Stimulated activated CD4-positive, alpha-beta T cell treated with anti-CD3 and anti-CD28 coated beads, Interleukin-15, amount 100 ng/mL, for 24 hours (primary cell): ENCODE measurements at places on chromosomes 6 and 20.

GRCh38 chr6:38776515-38776914, 61.4 kb downstream of the DNAH8 start:
- no peak for DNase-seq

- no peak for DNase-seq
Observed at GRCh38 chr6:41208439-41209106, 7.6 kb upstream of the TREML2 start.

GRCh38 chr6:161407581-161407980, 133.7 kb upstream of the AGPAT4 start:
- no peak for DNase-seq

DNA sequence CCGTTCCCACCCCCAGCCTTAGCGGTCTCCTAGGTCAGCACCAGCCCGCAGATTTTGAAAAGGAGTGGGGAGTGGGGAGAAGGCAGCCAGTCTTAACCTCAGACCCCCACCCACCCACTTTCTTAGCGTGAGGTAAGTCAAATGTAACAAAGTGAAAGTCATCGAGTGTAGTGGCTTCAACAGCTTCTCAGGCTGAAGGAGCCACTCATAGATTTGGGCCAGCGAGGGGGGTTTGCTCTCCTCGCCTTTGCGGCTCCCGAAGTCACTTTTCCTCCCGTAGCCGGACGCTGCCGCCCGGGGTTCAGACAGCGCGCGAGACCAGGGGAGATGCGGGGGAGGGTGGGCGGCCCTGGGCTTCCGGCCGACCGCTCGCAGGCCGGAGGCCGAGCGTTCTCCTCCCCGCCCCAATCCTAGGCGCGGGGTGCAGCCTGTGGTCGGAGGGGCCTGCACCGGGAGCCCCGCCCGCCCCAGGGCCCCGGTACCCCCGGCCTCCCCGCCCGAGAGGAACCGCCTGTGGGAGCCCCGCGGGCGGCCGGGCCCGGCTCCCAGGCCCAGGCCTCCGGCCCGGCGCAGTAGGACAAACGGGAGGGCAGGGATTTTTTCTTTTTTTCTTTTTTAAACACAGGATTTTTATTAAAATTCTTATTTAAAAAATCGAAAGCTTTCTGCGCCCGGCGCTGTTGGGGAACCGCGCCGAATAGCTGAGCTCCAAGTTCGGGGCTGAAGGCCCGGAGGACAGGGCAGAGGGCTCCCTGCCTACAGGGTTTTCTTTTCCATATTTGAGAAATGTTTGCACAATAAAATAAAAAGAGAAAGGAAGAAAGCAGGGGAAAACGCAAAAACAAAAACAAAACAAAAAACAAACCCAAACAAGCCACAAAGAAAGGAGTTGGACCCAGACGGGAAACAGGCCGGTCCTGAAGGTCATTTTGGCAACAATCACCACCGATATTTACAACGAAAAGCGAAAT, 3.2 kb downstream of the NKX2-2 start:
- no peak for DNase-seq

GRCh38 chr6:43035495-43036194, 14.2 kb downstream of the RRP36 start:
- DNase-seq: no peak

GRCh38 chr6:153117986-153118879, 12.8 kb downstream of the RGS17 start:
- DNase-seq: no peak

GRCh38 chr20:21074605-21075336, 31.4 kb downstream of the LINC00237 start:
- DNase-seq: no peak

- DNase-seq: no peak
Observed at GRCh38 chr6:147621961-147622360, 113.5 kb downstream of the SAMD5 start.

- no peak for DNase-seq
Observed at GRCh38 chr20:38157635-38158495, 7.2 kb downstream of the TGM2 start.

DNA sequence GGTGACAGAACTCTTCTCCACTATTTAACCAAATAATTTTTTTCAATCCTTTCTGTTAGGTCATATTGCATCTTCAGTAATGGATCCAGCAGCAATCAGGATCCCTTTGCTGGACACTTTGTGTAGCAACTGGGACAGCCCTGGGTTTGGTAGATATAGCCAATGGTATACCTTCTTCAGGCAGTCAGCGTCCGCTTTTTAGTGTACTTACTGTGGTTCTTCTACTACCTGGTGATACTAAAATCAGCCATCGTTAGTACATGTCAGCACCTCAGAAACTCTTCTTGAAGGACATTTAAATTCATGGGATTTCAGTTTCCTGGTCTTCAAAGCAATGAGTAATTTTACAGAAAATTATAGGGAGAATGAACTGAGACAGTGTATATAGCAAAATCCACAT, 93.5 kb downstream of the ADGRG6 start:
- no peak for DNase-seq

GRCh38 chr20:47998736-47999135, 213.5 kb upstream of the SULF2 start:
- no peak for DNase-seq

DNA sequence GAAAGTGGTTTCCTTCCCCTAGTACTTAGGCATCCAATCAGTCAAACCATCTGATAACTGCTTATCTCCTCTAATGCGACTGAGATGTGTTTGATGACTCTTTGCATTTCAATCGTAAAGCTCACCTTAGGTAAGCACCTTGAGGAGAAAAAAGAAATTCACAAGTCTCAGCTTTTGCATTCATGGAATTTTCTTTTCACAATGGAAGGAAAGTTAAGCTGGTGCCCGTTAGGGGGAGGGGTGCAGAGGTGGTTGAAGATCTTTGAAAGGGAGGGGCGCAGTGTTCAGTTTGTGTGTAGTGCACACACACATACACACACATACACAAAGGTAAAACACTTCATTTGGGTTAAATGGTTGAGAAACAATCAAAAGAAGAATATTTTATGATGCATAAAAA, 87.1 kb upstream of the SALL4 start:
- DNase-seq: no peak

DNA sequence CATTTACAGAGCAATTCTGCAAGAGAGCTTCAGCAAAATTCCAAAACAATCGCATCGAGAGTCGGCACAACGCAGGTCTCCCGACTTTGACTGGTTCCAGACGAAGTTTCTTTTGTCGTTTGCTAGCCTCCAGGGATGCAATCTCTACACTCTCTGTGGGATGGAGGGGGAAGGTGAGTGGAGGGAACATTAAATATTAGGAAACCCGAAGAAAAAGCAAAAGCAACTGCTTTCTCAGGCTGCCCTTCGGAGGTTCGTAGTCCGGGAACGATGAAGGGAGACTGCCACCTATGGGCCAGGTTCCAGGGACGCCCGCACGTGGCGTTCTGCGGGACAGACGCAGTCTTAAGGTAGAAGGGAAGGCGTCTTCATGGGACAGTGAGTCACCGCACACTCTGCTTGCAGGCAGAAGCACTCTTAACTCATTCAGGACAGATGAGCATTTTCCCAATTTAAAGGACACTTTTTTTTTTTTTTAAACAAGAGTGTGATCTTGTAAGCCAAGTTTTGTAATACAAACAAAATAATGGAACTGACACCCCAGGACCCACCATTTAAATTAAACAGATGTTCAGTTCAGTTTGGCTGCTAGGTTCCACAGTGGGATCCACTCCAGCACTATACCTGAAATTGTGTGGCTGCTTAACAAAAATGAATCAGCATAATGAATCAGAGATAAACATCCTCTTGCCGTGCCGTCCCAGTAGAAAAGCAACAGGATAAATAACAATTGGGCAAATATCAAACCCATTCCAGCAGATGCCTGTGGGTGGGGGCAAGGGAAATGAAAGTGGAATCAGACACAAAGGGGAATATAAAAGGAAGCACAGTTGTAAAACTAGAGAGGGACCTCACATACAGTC, 65.8 kb upstream of the ARMC2 start:
- DNase-seq: peak; percentile 87

- DNase-seq: peak; percentile 53
Observed at GRCh38 chr6:15715060-15715459, 52.2 kb upstream of the DTNBP1 start.

DNA sequence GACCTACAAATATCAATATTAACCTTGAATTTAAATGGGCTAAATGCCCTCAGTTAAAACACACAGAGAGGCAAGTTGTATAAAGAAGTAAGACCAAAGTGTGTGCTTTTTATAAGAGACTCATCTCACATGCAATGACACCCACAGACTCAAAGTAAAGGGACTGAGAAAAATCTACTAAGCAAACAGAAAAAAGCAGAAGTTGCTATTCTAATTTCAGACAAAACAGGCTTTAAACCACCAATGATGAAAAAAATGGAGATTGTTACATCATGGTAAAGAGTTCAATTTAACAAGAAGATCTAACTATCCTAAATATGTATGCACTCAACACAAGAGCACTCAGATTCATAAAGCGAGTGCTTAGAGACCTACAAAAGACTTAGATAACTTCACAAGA, 741.9 kb upstream of the MARCKS start:
- DNase-seq: no peak
